ENCODE measurements at places on chromosomes 5 and 9. TPM values are rescaled to one million over a fixed set of nuclear protein-coding genes. Genes with fewer than 3 reads are reported as not detected.

ZNF879 gene
- total RNA-seq: 2.4 TPM

TTC16 gene
- 0.08 TPM for total RNA-seq

GRCh38 chr5:122341087-122341486, 29.1 kb downstream of the SNCAIP start:
- no peak overlapping the region for H3K27ac ChIP-seq
- H3K36me3 ChIP-seq: no peaks in the 10 kb centered on the region
- H3K4me3 ChIP-seq: no peak overlapping the region
- H3K27me3 ChIP-seq: no peaks in the 10 kb centered on the region

KIAA0825 gene
- total RNA-seq: 1.5 TPM

DNA sequence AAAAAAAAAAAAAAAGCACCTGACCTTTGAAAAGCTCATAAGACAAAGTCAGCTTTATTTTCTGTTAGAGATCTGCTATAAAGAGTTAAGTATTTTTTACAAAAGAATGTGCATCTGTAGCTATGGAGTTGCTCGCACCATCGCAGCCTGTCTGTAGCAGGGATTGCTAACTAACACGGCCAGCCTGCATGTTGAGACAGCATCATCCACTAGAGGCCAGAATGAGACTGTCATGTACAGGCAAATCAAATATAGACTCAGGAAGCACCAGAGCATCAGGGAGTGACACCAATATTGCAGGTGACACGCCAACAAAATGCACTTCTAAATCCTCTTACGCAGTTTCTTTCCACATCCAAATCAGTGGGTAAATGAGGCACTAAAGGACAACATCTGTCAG, 136.3 kb upstream of the RASEF start:
- no peaks in the 10 kb centered on the region for H3K4me1 ChIP-seq
- DNase-seq: no peak
- H3K36me3 ChIP-seq: no peaks in the 10 kb centered on the region

Data from liver (tissue), 10 donors.